ENCODE measurements at places on chromosomes 2 and 18. TPM values are rescaled to one million over a fixed set of nuclear protein-coding genes. Genes with fewer than 3 reads are reported as not detected.

The C2orf15 gene
- total RNA-seq = 2.0 TPM

The TCF23 gene
- total RNA-seq = 0.13 TPM

The TUBA3E gene
- not detected for total RNA-seq

The SP110 gene
- 66.2 TPM for total RNA-seq

The CTIF gene
- 29.8 TPM for total RNA-seq

The CASP8 gene
- total RNA-seq = 10.4 TPM

The SERPINB3 gene
- not detected for total RNA-seq

GRCh38 chr2:138275292-138275690, 226.3 kb upstream of the SPOPL start:
- no peak for DNase-seq

- no peak for DNase-seq
These were observed 10.9 kb upstream of the CDH20 start for GRCh38 chr18:61322265-61322873.

DNA sequence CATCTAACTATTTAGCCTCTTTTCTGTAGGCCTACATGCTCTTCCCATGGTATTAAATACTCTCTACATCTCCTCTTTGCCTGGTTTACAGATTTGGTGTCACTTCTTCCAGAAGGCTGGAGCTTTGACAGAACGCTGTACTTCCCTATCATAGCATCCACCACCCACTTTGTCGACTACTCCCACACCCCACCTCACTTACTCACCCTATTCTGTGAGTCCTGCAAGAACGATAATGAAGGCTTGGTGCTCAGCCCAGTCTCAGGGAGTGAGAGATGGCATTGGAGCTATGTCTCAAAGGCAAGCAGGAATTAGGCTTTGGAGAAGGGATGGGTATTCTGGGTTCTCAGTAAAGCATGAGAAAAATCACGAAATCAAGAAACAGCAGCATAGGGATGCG, 20.3 kb upstream of the KDM3A start:
- DNase-seq = no peak

- no peak for DNase-seq
These were observed 1060.8 kb upstream of the CRIM1 start for GRCh38 chr2:35294636-35295263.

DNA sequence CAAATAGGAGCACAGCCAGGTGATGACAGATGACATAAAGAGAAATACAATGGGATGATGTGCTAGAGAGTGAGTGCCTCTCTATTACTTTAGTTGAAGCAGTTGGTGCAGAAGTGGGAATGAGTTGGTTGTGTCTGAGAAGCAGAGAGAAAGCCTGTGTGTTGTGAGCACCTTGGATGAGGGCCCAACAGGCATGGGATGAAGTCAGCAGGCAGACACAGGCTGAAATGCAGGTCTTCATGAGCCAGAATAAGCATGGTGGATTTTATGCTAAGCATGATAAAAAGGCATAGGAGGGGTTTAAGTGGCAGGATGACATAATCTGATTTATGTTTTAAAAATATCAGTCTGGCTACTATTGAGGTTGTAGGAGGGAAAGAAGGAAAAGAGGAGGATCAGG, 71.5 kb downstream of the KLHL14 start:
- DNase-seq = peak; percentile 49

GRCh38 chr2:590214-591175, 86.7 kb downstream of the TMEM18 start:
- no peak for DNase-seq

GRCh38 chr18:48391868-48392267, 17.3 kb downstream of the ZBTB7C start:
- peak; percentile 78 for DNase-seq

DNA sequence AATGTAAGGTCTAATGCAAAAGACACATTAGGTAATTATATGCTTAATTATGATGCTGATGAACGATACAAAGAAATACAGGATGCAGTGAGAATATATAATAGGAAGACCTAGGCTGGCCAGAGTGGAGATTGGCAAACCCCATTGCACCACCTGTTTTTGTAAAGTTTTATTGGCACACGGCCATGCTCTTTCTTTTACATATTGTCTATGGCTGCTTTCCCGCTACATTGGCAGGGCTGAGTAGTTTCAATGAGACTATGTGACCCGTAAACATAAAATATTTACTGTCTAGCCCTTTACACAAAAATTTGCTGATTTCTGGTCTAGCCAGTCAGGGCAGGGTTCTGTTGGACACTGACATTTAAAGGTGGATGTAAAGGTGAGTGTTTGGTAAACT, 5.4 kb downstream of the SEC11C start:
- DNase-seq = no peak

- DNase-seq = no peak
These were observed 83.1 kb downstream of the EPAS1 start for GRCh38 chr2:46380038-46380940.

DNA sequence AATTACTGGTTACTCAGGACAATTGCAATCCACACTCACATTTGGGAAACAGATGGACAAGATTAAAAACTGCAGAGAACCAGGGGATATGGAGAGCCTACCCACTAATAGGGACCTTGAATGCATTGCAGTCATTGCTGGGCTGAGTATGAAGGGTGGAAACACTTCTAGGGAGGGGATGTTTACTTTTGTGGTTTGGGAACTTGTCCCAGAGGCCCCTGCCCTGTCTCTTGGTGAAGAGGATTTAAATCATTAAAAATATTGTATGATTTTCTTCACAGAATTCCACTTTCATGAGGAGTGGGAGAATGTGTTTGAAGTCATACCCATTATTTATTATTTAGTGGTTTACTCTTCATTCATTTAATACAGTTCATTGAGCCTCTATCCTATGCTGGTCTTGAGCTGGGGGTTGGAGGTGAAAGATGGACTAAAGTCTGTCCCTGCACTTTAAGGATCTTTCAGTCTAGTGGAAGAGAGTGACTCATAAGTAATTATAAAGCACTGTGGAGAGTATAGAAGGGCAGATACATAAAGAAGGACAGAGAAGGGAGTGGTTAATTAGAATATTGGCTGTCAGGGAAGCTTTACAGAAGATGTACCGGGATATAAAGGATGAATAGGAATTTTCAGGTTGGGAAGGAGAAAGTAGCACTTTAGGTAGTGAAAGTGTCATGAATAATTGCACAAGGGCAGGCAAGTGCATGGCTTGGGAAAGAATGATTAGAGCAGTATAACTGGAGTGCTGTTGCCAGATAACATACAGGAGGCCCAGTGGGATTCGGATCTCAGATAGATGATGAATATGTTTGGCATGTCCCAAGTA, 313.4 kb downstream of the LPIN1 start:
- DNase-seq = no peak

- DNase-seq = no peak
These were observed 42.2 kb downstream of the METTL4 start for GRCh38 chr18:2529154-2529553.

GRCh38 chr2:72255540-72255939, 107.9 kb upstream of the CYP26B1 start:
- DNase-seq = no peak

DNA sequence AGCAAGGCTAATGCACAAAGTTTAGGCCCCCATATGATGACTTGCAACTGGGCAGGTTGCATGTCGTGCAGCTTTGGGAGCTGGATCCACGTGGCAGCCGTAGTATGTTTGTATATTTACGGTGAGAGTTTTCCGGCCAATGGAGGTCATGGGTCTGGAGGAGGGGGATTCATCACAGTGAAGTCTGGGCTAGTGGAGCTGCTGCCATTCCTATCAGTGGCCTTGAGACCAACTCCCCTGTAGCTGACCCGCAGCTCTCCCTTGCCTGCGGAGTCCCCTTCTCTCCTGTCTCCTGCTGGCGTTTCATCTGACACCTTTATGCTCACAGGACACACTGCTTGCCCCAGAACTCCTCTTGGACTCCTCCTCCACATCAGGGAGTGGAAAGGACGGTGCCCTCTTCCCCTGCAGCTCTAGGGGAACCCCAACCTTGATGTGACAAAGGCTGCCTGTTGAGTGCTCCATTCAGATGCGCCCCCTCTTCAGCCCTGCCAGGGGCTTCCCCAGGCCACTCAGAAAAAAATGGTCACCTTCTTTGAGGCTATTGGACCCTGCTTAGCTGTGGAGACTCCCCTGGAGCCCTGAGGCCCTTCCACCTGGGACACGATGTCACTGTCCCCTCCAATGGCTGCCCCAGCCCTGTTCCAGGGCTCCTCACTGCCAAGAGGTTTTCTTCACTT, 121.7 kb downstream of the PXDN start:
- no peak for DNase-seq

DNA sequence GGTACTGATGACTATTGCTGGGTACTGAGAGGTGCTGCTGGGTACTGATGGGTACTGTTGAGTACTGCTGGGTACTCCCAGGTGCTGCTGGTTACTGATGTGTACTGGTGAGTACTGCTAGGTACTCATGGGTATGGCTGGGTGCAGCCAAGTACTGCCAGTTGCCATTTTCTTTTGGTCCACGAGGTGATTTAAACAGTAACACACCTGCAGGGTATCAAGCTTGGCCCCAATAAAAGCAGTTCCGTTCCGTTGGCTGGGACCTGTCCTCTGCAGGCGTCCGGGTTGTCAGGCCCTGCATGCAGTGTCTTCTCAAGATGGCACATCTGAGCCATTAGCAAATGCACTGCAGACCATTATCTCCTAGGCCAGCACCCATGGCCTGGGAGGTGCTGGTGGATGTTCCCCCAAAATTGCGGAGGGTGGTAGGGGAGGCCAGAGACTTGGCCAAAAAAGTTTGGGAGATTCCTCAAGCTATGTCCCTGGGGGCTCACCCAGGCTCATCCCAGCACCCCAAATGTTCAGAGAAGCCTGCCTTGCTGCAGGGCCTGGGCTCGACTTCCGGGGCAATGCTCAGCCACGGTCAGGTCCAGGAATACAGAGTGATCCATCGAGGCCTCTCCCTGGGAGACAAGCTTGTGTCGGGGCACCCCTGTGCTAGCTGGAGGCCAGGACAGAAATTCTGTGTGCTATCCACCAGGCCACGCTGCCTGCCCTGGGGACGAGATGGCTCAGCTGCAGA, 165.2 kb downstream of the TWIST2 start:
- DNase-seq = no peak

- no peak for DNase-seq
These were observed 483.2 kb downstream of the METTL4 start for GRCh38 chr18:2087877-2088673.

DNA sequence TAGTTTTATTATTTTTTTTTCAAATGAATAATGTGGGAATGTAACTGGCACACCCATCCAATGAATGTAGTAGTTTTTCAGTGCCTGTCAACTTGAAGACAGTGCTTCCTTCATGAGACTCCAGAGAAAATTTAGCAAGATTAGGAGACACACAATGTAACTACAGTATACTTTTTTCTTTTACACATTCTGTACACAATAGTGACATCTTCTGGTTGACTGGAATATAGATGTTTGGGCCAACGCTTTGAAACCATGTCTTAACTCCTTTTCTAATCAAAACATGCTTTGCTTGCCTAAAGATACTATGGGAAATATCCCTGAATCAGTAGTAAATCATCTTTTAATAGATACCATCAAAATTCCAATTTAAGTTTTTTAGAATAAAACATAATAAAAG, 229.5 kb upstream of the ZC3H15 start:
- DNase-seq = no peak

- no peak for DNase-seq
These were observed 149.1 kb downstream of the GREB1L start for GRCh38 chr18:21391074-21391673.

Measured in thyroid gland (tissue), 4 donors.